ENCODE measurements at places on chromosomes 11 and 22.

DNA sequence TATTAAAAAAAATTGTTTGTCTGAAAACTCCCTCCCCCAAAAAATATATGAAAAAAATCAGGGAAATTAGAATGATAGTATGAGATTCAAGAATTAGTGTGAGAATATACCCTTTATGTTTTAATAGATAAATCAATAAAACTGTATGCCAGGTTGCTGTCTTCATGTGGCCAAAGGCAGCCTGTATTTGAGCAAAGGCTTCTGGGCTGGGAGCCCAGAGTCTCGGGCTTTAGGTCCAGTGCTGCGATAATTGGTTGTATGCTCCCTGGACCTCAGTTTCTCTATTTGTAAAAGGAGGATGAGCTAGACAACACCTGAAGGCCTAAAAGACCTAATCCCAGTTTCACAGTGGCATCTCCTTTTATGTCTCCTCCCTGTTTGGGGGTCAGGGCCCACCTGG is 29.8 kb downstream of the THOC5 start:
- no peak for DNase-seq

DNA sequence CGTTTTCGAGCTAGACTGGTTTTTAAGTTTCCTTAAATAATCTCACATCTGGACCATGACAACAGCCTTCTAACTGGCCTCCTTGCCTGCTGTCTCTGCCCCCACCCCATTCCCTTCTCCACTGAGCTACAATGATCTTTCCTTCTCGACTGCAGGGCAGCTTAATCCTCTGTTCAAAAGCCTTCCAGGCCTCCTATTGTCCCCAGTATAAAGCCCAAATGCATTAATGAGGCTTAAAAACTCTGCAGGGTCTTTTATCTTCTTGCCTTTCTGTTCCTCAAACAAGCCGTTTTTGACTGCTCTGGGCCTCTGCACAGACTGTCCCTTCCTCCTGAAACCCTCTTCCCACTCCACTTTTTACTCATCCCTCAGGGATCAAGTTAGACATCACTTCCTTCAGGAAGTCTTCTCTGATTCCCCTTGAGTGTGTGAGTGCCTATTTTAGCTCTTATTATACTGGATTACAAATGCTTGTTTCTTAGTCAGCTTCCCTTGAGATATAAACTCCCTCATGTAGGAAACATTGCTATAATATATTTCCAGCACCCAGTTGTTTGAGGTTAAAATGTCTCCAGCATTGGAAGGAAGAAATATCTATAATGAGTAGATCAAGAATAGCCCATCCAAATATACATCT is 23.6 kb upstream of the PAMR1 start:
- no peak for DNase-seq

- peak; percentile 10 for DNase-seq
Observed at GRCh38 chr11:43360361-43361032, 1.8 kb downstream of the TTC17 start.

DNA sequence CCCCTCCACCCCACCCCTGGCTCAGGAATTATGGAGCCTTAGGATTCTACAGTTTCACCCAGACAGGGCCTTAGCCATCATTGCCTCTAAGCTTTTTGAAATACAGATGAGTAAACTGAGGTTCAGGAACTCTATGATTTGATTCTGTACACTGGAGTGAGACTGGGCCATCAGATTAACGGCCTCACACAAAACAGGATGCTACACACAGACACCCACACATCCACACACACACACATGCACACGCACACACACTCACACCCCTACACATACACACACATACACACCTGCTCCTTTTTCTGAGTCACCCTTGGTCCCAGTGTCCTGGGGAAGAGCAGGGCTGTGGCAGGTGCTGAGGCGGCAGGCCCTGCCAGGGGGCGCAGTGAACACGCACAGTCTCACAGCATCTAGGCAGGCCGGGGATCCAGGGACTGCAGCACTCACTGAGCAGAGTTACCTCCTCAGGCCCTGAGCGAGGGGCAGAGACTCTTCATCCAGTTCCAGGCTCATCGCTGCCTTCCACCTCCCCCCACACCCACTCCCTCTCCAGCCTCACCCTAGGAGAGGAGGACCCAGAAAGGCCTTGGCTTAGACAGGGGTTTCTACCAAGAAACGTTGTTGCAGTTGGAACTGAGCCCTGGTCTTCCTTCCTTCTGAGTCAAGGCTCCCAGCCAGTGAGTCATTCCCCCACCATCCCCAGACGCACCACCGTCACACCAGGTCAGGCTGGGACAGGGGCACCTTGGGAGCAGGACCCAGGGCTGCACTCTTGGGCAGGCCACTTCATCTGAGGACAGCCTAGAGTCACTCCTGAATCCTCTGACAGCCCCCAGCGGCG is 89.8 kb upstream of the PARVA start:
- DNase-seq: peak; percentile 95

- peak; percentile 67 for DNase-seq
Observed at GRCh38 chr11:129855086-129855485, 39.4 kb downstream of the TMEM45B start.

- DNase-seq: peak; percentile 14
Observed at GRCh38 chr22:25645266-25645665, 80.8 kb downstream of the GRK3 start.

GRCh38 chr22:37079668-37080171 is 28.2 kb downstream of the KCTD17 start:
- DNase-seq: no peak

GRCh38 chr11:78351193-78351592 is 66.4 kb downstream of the GAB2 start:
- no peak for DNase-seq

DNA sequence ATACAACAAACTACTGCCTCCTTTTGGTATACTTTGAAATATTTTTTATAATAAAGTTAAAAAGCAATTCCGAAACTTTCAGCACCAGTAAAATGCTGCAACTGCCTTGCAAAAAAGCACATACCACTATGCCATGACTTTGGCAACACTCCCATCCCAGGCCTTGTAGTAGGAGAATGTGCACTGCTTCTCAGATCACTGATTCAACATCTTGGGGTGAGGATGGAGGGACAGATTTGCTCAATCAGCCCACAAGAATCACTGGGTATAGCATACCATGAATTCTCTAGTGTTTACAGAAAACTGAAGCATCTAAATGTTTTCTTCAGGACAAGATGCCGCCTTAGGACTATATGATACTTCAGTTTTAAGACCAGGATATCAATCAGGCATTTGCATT is 14.9 kb downstream of the EIF4ENIF1 start:
- no peak for DNase-seq

- no peak for DNase-seq
Observed at GRCh38 chr22:41621911-41622179, 750 bp downstream of the XRCC6 start.

GRCh38 chr11:78350646-78351165 is 66.9 kb downstream of the GAB2 start:
- DNase-seq: no peak

DNA sequence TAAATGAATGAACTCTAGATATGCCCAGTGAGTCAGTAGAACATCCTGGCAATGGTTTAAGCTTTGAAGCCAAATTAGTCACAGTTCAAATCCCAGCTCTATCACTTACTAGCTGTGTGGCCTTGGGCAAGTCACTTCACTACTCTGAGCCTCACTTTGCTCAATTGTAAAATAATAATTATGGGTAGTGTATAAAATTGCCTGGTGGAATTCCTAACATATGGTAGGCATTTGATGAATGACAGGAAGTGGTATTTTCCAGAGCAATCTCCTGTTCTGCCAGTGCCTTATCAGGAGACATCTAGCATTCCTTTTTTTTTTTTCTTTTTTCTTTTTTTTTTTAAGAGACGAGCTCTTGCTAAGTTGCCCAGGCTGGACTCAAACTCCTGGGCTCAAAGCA is 13.0 kb downstream of the SCN4B start:
- DNase-seq: no peak

DNA sequence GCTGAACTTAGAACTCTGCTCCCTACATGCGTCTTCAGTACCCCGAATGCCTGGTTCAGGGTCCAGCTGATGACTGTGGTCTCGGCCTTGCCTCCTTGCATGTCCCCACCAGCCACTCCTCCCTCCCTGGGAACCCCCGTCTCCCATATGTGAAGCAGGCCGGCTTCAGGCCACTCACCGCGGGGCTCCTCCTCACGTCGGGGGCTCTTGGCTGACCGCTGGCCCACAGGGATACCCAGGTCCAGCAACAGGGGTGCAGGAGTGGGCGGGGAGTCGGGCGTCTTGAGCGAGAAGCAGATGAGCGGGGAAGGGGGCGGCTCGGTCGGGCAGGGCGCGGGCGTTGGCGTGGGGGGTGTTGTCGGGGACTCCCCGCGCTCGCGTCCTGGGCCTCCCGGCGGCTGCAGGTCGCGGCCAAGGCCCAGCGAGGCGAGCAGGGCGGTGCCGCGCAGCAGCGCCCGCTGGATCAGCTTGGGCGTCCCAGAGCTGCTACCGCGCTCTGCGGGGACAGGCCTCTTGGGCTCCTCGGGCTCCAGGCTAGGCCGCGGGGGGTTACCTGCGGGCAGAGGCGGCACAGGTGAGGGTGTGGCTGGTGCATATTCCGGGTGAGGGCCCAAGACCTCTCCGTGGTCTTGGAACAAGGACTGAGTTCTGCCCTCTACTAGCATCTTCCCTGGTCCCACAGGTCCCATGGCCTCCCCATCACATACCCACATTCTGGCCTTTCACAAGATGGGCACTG is 3.8 kb upstream of the KCNK7 start:
- DNase-seq: no peak

GRCh38 chr11:68146704-68147474 is 25.7 kb upstream of the CHKA start:
- DNase-seq: peak; percentile 56

DNA sequence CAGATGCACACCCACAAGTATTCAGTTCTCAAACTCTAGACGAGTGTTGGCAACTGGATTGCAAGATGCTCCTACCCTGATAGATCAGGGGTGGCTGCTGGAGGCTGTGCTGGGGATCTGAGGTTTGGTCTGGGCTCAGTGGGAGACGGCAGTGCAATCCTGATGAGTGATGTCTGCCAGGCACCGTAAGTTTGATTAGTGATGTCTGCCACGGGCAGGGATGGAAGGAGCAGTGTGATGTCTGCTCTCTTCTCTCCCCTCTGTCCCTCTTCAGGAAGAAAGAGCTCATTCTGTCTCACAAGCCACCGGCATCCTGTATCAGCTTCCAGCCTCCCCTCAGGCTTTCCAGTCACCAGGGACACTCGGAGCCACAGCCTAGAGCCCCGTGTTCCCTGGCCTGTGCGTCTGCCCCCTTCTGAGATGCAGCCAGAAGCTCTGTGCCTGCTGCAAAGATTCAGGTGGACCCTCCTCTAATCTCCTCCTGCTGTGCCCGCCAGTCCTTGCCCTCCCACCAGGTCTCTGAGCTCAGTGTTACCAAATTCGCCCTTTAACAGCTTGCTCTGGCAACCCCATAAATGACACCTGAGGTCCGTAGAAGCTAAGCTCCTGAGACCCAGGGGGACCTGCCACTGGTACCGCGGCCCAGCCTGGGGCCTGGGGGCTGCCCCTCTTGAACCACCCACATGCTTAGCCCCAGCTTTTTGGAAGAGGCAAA is 19.9 kb downstream of the TP53I11 start:
- DNase-seq: no peak
